ENCODE measurements at places on chromosomes 11 and 22. TPM values are rescaled to one million over a fixed set of nuclear protein-coding genes. Genes with fewer than 3 reads are reported as not detected.

Gene TRIM48
- total RNA-seq: not detected

Gene JHY
- total RNA-seq: 4.5 TPM

Gene DERL3
- under 0.01 TPM for total RNA-seq

Gene OR8G1
- total RNA-seq: not detected

Gene OR8D4
- not detected for total RNA-seq

Gene CDC42EP1
- 21.1 TPM for total RNA-seq

Gene ARHGAP8
- 0.62 TPM for total RNA-seq

Data from melanocyte of skin (primary cell).